ENCODE measurements at places on chromosomes 13 and 19. TPM values are rescaled to one million over a fixed set of nuclear protein-coding genes. Genes with fewer than 3 reads are reported as not detected.

DNA sequence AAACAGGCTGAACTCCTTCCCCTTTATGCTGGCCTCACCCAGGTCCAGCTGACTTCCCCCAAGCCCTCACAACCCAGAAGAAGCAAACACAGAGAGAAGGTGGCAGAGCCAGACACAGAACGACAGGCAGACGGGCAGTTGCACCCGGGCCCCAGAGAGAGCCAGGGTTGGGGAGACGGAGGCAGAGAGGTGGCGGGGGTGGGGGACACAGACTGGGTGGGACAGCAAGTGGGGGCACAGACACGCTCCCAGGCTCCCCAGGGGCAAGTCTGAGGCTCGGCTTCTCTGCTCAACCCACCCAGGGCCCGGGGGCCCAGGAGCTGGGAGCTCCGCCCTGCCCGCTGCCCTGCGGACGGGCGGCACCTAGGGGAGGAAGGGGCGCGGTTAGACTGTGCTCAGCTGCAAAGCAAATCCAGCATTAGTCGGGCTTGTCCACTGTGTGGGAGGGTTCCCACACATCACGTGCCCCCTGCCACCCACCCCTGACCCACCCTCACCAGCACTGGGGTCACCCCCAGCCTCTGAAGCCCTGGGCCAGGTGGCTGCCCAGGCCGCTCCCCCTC is 31.3 kb upstream of the ASF1B start:
- peak; percentile 55 for DNase-seq
- H3K27me3 ChIP-seq, result no peaks in the 10 kb centered on the region
- peaks cover 38% of the 10 kb centered on the region for H3K4me1 ChIP-seq
- peak overlapping the region; percentile 32 for H3K4me3 ChIP-seq
- H3K36me3 ChIP-seq, result peaks cover 8% of the 10 kb centered on the region

- no peak overlapping the region for H3K27ac ChIP-seq
- no peaks in the 10 kb centered on the region for H3K36me3 ChIP-seq
- no peaks in the 10 kb centered on the region for H3K4me1 ChIP-seq
- H3K4me3 ChIP-seq, result no peak overlapping the region
- no peak for DNase-seq
- H3K27me3 ChIP-seq, result peaks cover 45% of the 10 kb centered on the region
These were observed 1.2 kb downstream of the F7 start for GRCh38 chr13:113106711-113107351.

DNA sequence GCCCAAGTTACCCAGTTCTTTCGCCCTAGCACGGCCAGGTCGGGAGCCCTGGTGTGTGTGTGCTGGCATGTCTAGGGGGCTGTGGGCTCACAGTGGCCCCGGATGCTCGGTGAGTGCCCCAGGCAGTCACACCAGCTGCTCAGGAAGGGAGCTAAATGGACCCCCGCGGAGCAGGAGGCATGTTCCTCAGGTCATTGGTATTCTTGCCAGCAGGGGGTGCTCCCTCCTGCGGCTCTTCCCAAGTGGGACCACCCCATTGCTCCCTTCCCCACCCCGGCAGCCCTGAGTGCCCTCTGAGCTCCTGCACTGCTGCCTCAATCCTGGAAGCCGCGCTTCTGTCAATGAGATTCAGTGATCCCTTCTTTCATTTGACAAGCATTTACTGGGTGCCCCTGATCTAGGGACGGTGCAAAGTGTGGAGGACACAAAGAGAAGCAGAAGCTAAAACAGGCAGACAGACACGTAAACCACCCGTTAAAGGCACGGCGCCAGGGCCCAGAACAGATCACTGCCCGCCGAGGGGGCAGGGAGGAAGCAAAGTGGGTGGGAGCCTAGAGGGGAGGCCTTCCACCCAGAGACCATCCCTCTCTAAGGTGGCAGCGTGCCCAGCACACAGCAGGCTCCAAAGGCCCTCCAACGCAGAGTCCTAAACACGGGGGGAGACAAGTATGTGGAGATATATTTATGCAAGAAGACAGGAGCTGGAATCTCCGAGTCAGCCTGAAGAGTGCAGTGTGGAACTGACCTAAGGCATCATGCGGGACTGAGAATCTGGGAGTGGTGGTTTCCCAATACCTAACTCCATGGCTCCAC is 5.2 kb upstream of the ADPRHL1 start:
- H3K36me3 ChIP-seq, result peaks cover 33% of the 10 kb centered on the region
- no peak overlapping the region for H3K27ac ChIP-seq
- H3K4me1 ChIP-seq, result no peaks in the 10 kb centered on the region
- H3K4me3 ChIP-seq, result no peak overlapping the region
- no peak for DNase-seq

GRCh38 chr19:44903602-44904425 is 1.8 kb upstream of the APOE start:
- no peak overlapping the region for H3K4me3 ChIP-seq
- peak; percentile 19 for DNase-seq
- H3K27ac ChIP-seq, result no peak overlapping the region

Gene CYP4F12
- total RNA-seq, result 0.16 TPM

- H3K4me3 ChIP-seq, result no peak overlapping the region
- no peaks in the 10 kb centered on the region for H3K4me1 ChIP-seq
- H3K27ac ChIP-seq, result no peak overlapping the region
- H3K36me3 ChIP-seq, result no peaks in the 10 kb centered on the region
- no peak for DNase-seq
These were observed 278.1 kb downstream of the DNAJC15 start for GRCh38 chr13:43301346-43301969.

Gene NAPSA
- total RNA-seq, result 2.6 TPM

DNA sequence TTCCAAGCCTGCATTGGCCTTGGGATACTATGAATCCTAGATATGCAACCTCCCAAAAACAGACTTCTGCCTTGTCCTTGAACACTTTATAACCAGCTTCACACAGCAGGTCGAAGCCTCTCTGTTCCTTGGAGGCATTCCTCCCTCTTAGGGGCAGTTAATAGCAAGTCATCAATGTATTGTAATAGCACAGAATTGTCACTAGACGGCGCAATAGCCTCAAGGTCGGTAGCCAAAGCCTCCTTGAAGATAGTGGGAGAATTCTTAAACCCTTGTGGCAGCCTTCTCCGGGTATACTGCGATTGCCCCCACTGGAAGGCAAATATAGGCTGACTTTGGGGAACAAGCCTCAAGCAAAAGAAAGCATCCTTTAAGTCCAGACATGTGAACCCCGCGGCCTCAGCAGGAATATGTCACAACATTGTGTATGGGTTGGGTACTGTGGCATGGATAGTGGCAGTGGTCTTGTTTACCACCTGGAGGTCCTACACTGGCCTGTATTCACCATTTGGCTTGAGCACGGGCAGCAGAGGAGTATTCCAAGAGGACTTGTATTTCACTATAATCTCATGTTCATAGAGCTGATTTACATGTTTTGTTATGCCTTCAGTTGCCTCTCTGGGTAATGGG is 61.1 kb downstream of the ZNF431 start:
- no peaks in the 10 kb centered on the region for H3K4me1 ChIP-seq
- no peaks in the 10 kb centered on the region for H3K36me3 ChIP-seq
- H3K27ac ChIP-seq, result no peak overlapping the region

Gene SBK2
- total RNA-seq, result not detected

GRCh38 chr13:112647256-112647655 is 42.6 kb upstream of the ATP11A start:
- H3K36me3 ChIP-seq, result no peaks in the 10 kb centered on the region
- H3K27me3 ChIP-seq, result peaks cover 11% of the 10 kb centered on the region
- no peak for DNase-seq
- H3K4me1 ChIP-seq, result no peaks in the 10 kb centered on the region

DNA sequence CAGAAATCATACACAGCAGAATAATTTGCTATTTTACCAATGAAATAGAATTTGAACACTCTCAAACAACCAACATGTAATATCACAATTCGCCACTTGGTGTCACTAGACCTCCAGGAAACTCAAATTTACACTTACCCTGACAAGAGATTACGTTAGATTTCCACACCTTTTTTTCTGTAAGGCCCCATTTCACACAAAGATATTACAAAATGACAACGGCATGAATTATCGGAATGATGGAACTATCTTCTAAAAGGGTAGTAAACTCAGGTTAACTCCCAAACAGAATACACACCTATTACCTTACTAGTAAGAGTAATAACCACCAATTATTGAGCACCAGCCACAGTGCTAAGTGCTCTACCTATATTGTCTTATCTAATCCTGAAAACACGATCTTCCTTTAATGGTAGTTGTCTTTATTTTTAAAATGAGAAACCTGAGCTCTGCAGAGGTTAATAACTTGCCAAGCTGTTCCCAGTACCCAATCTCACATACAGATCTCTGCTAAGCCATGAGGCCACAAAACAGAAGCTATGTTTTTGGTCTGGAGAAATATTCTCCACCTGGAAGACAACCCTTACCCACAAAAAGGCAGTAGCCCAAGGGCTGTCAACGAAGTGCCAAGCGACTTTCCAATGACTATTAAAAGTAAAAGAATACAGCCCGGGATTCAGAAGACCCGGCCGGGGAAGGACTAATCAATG is 152.4 kb downstream of the DCLK1 start:
- H3K36me3 ChIP-seq, result no peaks in the 10 kb centered on the region
- no peak overlapping the region for H3K4me3 ChIP-seq
- DNase-seq, result no peak
- no peaks in the 10 kb centered on the region for H3K27me3 ChIP-seq
- H3K27ac ChIP-seq, result no peak overlapping the region
- no peaks in the 10 kb centered on the region for H3K4me1 ChIP-seq

Gene LRRC25
- 0.33 TPM for total RNA-seq

Gene TMEM238
- total RNA-seq, result 10.8 TPM

GRCh38 chr19:17097593-17098126 is 22.1 kb downstream of the MYO9B start:
- H3K27me3 ChIP-seq, result no peaks in the 10 kb centered on the region
- H3K4me3 ChIP-seq, result no peak overlapping the region
- H3K27ac ChIP-seq, result no peak overlapping the region

GRCh38 chr13:49279112-49279511 is 31.4 kb downstream of the CDADC1 start:
- no peaks in the 10 kb centered on the region for H3K4me1 ChIP-seq
- no peaks in the 10 kb centered on the region for H3K27me3 ChIP-seq
- H3K4me3 ChIP-seq, result no peak overlapping the region
- H3K36me3 ChIP-seq, result peaks cover 14% of the 10 kb centered on the region
- H3K27ac ChIP-seq, result no peak overlapping the region
- no peak for DNase-seq

Gene EFNB2
- total RNA-seq, result 0.47 TPM

Gene LYPD5
- 0.66 TPM for total RNA-seq

Gene CCDC70
- not detected for total RNA-seq

Gene RNF225
- total RNA-seq, result 0.49 TPM

GRCh38 chr19:34096020-34096915 is 76.0 kb upstream of the LSM14A start:
- DNase-seq, result no peak
- no peak overlapping the region for H3K4me3 ChIP-seq
- no peak overlapping the region for H3K27ac ChIP-seq
- H3K4me1 ChIP-seq, result no peaks in the 10 kb centered on the region

Gene PTPRS
- 4.1 TPM for total RNA-seq

GRCh38 chr19:30144242-30144758 is 202.3 kb downstream of the URI1 start:
- no peak overlapping the region for H3K4me3 ChIP-seq
- DNase-seq, result no peak
- H3K4me1 ChIP-seq, result no peaks in the 10 kb centered on the region
- H3K27me3 ChIP-seq, result peaks cover 18% of the 10 kb centered on the region

Gene ZNF439
- total RNA-seq, result 21.0 TPM

GRCh38 chr19:3129112-3129511 is 6.7 kb upstream of the GNA15 start:
- H3K27ac ChIP-seq, result no peak overlapping the region
- no peaks in the 10 kb centered on the region for H3K36me3 ChIP-seq

GRCh38 chr19:288911-289310 is 2.3 kb downstream of the PLPP2 start:
- no peaks in the 10 kb centered on the region for H3K4me1 ChIP-seq
- H3K27ac ChIP-seq, result no peak overlapping the region
- DNase-seq, result no peak
- H3K4me3 ChIP-seq, result no peak overlapping the region
- H3K27me3 ChIP-seq, result peaks cover 68% of the 10 kb centered on the region

Gene NUP58
- total RNA-seq, result 33.2 TPM

DNA sequence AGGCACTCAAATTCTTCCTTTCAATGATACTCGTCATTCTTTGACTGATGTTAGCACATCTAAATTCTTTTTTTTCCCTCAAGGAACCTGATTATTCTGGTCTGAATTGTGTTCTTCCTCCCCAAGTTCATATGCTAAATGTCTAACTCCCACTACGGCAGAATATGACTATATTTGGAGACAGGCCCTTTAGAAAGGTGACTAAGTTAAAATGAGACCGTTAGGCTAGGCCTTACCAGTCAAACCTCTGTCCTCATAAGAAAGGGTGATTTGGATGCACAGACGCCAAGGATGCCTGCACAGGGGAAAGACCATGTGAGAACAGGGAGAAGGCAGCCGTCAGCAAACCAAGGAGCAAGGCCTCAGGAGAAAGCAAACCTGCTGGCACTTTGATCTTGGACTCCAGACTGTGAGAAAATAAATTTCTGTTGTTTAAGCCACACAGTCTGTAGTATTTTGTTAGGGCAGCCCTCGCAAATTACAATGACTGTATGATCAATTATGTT is 13.1 kb upstream of the FOXO1 start:
- DNase-seq, result no peak
- H3K4me3 ChIP-seq, result no peak overlapping the region
- no peak overlapping the region for H3K27ac ChIP-seq
- peaks cover 9% of the 10 kb centered on the region for H3K4me1 ChIP-seq

- H3K27ac ChIP-seq, result no peak overlapping the region
- H3K4me1 ChIP-seq, result peaks cover 7% of the 10 kb centered on the region
- peaks cover 18% of the 10 kb centered on the region for H3K36me3 ChIP-seq
These were observed 511 bp downstream of the WDR88 start for GRCh38 chr19:33132425-33132824.

GRCh38 chr13:50463719-50464118 is 379.8 kb downstream of the DLEU7 start:
- H3K27ac ChIP-seq, result no peak overlapping the region
- no peaks in the 10 kb centered on the region for H3K27me3 ChIP-seq
- H3K4me3 ChIP-seq, result no peak overlapping the region
- no peaks in the 10 kb centered on the region for H3K36me3 ChIP-seq
- no peaks in the 10 kb centered on the region for H3K4me1 ChIP-seq

GRCh38 chr19:47427241-47428176 is 8.2 kb upstream of the MEIS3 start:
- peaks cover 14% of the 10 kb centered on the region for H3K27me3 ChIP-seq
- H3K4me3 ChIP-seq, result no peak overlapping the region
- H3K36me3 ChIP-seq, result no peaks in the 10 kb centered on the region
- H3K27ac ChIP-seq, result no peak overlapping the region

DNA sequence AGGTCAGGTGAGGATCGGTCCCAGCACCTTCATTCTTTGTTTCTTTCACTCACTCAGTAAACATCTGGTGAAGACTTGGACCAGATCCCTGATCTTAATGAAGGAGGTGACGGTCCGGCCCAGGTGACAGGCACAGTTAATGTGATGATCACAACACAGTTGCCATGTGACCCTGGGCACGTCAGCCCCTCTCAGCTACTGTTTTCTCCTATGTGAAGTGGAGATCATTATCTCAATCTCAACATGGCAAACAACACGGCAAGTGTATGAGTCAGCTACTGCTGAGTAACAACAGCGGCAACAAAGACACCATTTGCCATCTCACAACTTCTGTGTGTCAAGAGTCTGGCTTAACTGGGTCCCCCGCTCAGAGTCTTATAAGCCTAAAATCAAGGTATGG is 74.6 kb downstream of the GNG7 start:
- peak overlapping the region; percentile 23 for H3K27ac ChIP-seq
- DNase-seq, result no peak
- H3K4me3 ChIP-seq, result no peak overlapping the region
- no peaks in the 10 kb centered on the region for H3K27me3 ChIP-seq
